G401 (cell line): ENCODE measurements at places on chromosomes 3 and 15. TPM values are rescaled to one million over a fixed set of nuclear protein-coding genes. Genes with fewer than 3 reads are reported as not detected.

- DNase-seq, result peak; percentile 65
Measured at GRCh38 chr3:122392868-122393844, 9.2 kb downstream of the FAM162A start.

DNA sequence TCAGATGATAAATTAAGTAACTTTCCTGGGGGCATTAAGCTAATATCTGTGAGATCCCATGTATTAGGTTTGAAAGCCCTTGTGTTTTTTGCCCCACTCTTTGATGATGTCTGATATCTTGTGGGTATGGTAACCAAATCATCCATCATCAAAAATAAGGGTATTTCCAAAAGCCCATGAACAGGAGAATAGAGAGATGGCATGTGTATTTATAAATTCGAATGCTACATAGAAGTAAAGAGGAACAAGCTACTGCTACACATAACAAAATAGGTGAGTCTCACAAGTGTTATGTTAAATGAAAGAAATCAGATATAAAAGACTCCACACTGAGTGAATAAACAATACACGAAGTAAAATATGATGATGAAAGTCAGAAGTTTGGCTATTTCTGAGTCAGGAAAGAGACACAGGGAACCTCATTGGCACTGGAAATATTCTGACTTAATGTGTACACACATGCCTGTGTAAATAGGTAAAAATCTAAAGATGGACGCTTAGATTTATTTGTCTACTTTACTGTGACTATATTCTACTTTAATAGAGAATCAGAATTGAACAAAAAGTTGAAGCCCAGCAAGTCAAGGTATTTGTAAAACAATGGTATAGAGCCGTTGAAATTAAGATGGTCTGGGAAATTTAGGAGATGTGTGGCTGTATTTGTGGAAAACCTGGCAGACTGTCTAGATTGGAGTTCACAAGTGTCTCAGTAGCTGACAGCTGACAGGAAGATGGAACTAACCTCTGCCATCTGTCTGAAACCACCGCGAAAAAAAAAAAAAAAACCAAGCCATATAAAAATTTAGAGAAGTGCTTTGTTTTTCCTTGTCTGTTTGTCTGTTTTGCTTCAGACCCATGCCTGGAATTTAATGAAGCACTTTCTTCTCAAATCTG lies 111.0 kb upstream of the TGFBR2 start:
- DNase-seq, result no peak

DNA sequence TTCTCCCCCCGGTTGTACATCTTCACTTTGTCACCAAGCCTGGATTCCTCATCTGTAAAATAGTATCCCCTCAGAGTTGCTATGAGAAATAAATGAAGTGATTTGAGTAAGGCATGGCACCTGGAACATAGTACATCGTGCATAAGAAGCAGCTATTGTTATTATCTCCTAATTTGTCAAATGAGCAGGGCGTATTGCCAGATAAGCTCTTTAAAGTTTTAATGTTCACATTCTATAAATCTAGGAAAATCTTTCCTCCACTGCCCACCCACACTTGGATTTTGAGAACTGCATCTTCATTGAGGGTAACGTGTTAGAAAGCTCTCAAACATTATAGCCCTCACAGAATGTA lies 32.3 kb downstream of the CACNA1D start:
- DNase-seq, result no peak

DNA sequence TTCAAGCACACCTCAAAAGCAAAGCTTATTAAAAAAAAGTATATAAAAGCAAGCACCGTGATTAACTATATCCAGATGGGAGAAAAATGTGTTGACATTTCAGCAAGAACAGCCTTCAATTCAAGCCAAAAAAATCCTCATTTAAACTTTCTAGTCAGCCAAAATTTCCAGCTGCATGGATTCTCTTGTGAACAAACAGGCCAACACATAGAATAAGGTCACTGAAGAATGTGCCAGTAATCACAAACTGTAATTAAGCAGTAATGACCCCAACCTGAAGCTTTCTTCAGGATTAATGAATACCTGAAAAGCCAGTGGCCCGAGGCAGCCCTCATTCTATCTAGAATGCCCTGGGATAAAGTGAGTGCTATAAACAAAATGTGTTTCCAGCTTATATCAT lies 130.7 kb upstream of the KCNMB2 start:
- peak; percentile 17 for DNase-seq

- DNase-seq, result no peak
Measured at GRCh38 chr3:18556001-18556408, 130.9 kb upstream of the SATB1 start.

GRCh38 chr15:38690216-38690615 lies 125.6 kb upstream of the RASGRP1 start:
- DNase-seq, result no peak

GRCh38 chr3:53171827-53172505 lies 11.0 kb downstream of the PRKCD start:
- no peak for DNase-seq

GRCh38 chr3:125003369-125003853 lies 52.4 kb downstream of the HEG1 start:
- peak; percentile 24 for DNase-seq

DNA sequence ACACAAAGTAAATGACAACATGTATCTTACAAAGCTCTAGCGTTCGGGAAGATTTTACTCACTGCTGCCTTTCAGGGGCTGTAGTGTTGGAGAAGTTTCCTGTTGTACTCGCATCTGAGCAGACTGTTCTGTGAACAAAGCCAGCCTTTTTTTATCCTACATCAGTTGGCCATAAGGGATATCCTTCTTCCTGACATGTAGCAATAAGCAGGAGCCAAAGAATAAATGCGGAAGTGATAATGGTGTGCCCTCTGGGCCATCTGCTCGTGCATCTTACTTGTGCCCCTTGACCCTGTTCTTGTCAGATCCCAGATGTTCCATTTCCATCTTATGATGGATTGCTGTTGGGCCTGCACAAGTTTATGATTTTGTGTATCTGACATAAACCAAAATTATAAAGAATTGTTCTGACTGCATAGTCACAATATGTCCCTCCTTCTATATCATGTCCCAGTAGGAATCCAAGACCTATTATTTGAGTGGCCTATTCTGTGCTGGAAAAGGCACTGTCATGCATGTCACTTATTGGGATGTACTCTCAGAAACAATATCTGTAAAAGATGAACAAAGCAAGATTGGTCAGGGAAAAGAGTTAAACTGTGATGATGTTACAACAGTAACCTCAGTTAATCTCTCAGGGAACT lies 631.3 kb downstream of the NSUN3 start:
- no peak for DNase-seq

DNA sequence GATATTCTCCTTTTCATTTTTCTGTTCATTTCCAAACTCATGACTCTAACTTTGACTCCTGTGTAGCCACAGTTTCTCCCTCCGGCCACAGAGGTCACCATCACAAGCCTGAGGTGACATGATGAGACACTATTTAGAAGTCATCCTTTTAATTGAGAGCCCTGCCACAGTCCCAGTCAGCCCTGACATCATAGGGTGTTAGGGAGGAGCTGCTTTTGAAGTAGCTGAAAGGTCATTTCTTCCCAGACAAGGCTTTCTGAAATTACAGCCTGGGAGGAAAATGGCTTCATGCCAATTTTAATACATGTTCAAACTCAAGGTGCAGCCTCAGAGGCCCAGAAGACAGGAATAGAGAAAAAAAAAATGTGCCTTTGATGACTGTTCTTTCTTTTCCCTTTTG lies 532.8 kb upstream of the TGFBR2 start:
- no peak for DNase-seq

Gene EFCC1
- total RNA-seq, result not detected in 2 replicates

Gene KNG1
- total RNA-seq, result not detected in 2 replicates

Gene STAB1
- not detected in 2 replicates for total RNA-seq

Gene EFHB
- not detected in 2 replicates for total RNA-seq

Gene RPL22L1
- total RNA-seq, result 278 and 380 TPM in 2 replicates

Gene CPNE9
- total RNA-seq, result 0.80 and 3.9 TPM in 2 replicates

Gene KBTBD13
- 0.37 TPM in 1 of 2 replicates, not detected in the other for total RNA-seq

Gene TBC1D23
- total RNA-seq, result 15.5 and 28.4 TPM in 2 replicates
